Stimulated activated CD8-positive, alpha-beta memory T cell treated with anti-CD3 and anti-CD28 coated beads, Interleukin-2, amount 100 ng/mL, for 1 hour (primary cell): ENCODE measurements at places on chromosomes 11 and 22.

DNA sequence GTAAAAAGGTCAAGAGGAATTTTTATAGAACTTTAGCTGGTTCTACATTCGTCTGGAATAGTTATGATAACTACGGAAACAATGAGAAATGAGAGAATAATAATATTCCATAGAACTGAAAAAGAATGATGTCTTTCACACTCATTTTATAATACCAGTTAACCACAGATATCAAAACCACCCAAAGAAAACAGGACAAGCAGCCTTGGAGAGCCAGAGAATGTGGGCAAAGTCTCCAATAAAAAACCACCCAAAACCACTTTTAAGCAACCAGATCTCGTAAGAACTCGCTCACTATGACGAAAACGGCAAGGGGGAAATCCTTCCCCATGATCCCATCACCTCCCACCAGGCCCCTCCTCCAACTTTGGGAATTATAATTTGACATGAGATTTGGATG is 60.8 kb downstream of the ARHGAP32 start:
- DNase-seq = no peak

GRCh38 chr22:38262051-38262795 is 10.6 kb downstream of the TMEM184B start:
- DNase-seq = no peak

GRCh38 chr11:120205596-120206161 is 5.2 kb upstream of the OAF start:
- DNase-seq = no peak

- no peak for DNase-seq
These were observed 55.1 kb upstream of the SPATA19 start for GRCh38 chr11:133900176-133901105.

DNA sequence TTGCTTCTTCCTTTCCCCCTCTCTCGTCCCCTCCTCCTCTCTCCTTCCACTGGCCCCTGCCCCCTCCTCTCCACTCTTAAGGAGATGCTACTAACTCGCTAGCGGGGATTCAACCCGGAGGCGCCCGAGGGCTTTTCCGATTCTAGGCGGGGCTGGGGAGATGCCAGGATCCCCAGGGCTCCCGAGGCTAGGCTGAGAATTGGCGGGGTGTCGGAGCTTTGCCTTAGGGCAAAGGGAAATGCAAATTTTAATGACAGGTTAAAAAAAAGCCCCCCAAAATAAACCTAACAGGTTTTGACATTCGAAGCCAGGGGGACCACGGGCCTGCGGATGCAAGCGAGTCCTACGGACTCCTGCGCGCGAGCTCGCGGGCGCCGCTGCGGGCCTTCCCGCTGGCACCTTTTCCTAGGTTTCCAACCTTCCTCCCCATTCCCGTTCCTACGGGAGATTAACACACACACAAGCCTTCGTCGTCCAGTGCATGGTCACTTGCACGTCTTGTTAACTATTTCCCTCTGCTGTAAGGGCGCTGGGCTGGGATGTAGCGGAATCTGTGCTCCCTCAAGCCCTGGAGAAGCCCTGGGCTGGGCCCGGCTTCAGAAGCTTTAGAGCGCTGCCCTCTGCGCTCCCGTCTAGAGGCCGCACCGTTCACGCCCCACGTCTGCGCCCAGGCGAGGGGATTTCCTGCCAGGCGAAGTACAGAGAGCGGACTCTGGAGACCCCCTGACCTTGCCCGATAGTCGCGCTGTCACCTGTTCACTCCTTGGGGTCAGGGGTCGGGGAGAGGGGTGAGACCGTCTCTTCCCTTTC is 729 bp upstream of the ALX4 start:
- no peak for DNase-seq

DNA sequence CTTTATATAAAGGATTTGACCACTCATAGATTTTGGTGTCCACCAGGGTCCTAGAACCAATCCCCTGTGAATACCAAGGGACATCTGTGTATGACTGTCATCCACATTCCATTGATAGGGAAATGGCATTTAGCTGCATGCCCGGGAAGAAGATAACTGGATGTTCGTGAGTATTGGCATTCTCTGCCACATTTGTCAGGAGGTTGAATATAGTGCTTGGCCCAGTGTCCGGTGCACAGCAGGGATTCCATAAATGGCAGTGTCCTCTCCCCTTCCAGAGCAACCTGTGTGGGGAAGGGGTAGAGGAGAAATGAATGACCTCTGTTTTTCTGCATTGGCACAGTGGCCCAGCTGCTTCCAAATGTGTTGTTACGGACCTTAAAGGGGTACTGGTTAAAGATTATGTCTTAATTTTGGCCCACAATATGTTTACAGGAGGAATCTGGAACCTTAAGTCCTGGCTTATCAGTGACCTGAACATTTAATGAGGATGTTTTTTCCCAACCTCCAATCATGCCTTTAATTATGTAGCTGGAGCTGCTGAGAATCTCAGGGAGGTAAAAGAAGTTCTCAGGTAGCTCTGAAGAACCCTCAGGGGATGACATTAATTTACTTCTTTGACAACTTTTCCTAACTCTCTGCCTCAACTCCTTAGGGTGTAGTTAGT is 33.6 kb upstream of the OR4B1 start:
- DNase-seq = no peak

DNA sequence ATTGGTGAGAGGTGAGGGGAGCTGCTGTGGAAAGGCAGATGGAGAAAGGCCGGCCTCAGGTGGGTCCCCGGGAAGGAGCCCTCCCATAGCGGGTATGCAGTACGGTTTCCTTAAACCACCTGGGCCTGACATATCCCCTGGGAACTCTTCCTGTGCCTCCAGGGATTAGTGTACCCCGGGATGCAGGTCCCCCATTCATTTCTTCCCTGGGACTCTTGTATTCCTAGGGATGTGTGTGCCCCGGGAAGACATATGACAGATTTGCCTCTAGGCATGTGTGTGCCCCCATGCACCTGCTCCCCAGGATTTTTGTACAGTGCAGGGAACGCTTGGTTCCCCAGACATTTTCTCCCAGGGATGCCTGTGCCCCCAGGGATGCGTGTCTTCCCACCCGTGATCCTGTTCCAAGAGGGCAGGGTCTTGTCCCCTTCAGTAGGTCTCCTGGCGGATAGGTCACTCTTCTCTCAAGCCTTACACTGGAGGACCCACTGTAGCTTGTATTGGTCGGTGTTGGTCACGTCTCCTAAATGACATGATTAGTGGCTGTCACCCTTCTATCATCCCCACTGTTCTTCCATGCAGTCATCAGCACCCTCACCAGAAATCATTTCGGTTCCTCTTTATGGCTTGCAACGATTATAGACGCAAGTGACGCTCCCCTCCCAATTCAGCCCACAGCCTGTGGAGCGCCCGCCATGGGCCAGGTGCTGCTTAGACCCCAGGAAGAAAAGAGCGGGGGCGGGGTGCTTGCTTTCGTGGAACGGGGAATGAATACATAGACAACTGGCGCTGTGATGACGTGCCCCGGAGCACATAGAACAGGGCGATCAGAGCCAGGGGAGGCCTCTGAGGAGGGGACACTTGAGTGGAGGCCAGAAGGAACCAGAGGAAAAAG is 1.3 kb downstream of the PARVB start:
- no peak for DNase-seq

DNA sequence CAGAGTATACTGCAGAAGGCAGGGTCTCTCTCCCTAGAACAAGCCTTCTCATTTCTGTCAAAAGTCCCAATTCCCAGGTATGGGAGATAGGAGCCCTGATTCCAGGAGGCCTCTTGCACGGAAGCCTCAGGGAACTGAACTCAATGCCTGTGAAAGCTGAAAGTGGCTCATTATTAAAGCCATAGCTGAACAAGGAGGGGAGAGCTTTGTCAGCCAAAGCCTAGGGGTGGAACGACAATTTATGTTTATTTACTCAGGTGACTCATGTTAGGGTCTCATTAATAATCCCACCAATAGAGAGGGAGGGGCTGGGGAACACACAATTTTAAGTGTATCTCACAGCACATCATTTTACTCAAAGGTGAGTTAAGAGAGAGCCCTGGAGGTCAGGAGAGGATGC is 44.9 kb downstream of the DSCAML1 start:
- DNase-seq = no peak

DNA sequence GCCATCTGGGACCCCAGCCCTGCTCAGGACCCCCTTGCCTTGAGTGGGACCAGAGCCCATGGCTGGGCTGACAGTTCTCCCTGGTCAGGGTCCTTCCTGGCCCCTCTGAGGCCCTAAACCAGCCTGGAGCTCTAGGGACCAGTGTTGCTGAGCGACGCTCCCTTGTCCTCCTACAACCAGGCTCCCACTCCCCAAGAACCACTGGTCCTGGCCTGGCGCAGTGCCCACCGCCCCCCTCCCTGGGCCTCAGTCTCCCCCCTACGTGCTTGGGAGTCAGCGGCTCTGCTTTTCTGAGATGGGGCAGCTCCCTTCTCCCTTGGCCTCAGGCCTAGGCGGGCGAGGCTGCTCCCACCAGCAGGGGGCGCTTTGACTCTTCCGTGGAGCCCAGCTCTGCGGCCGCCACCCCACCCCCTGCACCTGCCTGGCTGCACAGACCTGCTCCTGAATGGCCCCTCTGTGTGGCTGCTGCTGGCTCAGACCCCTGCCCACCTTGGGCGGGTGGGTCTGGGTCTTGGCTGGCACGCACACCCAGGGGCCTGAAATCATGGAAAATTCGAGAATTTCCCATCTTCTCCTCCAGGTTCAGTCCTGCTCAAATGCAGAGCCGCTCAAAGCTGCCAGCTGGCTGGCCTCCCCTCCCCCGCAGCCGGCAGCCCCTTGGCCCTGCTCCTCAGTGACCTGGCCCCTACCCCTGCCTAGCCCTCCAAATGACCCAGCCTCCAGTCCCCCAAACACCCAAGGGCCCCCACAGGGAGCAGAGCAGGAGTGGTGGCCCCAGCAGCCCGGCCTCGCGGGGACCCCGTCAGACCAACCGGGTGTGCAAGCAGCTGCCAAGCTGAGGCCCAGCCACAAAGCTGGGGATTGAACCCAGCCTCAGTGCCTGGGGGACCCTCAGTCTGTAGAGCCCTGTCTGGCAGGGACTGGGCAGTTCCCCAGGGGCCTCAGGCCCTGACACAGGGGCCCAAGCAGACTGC is 9.1 kb downstream of the PRR33 start:
- DNase-seq = peak; percentile 64

DNA sequence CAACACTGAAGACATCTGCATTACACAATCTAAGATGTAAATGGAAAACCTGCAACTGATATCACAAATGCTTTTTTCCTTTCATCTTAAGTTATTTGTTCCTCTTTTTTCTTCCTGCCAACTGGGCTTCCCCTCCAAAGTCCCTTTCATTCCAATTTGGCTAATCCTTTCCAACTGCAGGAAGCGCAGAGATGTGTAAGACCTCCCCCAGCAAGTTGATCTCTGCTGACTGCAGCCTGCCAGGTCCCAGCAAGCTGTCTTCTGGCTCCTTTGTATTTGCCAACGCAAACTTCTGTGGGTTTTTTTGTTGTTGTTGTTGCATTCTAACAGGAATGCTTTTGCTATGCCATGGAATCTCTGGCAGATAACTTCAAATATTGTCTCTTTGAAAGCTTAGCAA is 38.5 kb upstream of the LRRC4C start:
- DNase-seq = no peak

DNA sequence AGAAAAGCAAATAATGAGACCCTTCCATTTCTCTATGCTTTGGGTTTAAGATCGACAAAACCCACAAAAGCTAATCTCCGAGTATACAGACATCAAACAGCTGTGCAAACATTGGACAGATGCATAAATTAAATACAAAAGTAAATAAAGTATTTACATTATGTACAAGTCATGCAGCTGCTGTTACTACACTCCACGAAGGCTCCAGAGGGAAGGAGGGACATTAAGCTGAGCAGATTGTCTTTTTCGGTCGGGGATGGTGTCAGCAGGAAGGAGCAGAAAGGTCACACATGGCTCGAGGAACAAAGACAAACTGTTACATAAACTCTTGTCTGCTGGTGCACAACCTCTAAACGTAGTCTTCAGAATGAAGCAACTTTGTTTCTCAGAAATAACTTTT is 88.8 kb upstream of the BARX2 start:
- no peak for DNase-seq

- no peak for DNase-seq
These were observed 57.0 kb downstream of the CTTN start for GRCh38 chr11:70455354-70455753.

GRCh38 chr11:66315921-66316811 is 678 bp downstream of the CD248 start:
- DNase-seq = no peak

- no peak for DNase-seq
These were observed 23.8 kb downstream of the LRRC10B start for GRCh38 chr11:61532134-61533038.

DNA sequence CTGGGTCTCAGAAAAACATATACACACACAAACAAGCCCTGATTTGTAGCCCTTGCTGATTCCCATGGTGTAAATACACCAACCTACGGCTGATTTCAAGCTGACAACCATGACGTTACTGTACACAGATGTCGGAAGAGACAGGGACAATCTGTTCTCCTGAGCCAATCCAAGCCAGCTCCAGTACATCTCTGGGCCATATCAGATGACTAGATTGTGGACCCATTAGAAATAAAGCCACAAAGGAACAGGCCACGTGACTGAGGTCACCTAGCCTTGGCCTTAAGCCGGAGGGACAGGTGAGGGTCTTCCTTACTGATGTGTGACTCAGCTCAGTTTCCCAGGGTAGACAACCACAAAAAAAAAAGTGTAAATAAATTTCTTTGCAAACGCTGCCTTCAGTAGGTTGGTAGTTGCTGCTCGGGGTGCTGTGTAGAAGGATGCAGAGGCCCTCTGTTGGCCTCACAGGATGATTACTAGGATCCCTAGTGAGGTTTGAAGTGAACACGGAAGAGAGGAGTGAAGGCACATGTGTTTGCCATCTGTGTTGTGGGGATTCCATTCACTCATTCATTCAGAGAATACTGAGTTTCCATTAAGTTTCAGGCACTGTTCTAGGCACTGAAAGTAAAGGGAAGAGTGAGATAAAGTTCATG is 99.0 kb upstream of the LARGE1 start:
- DNase-seq = no peak

- DNase-seq = no peak
These were observed 135.7 kb downstream of the C11orf91 start for GRCh38 chr11:33564856-33565453.

GRCh38 chr22:23205339-23206049 is 25.2 kb downstream of the BCR start:
- DNase-seq = no peak
